ENCODE measurements at places on chromosomes 4 and X.

DNA sequence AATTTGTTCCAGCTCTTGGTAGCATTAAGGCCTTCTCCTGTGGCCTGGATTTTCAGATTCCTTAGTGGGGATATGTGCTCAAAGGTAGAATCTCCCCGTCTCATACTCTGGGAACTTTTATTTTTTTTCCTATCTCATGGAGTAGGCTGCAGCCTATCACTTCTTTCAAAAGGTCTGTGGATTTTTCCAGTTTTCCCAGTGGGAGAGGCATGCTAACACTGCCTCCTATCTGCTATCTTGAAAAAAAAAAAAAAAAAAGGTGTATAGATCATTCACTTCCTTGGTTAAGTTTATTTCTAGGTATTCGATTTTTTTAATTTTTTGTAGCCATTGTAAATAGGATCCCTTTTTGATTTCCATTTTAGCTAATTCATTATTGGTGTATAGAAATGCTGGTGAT, 67.1 kb downstream of the IL15 start:
- no peak for DNase-seq

DNA sequence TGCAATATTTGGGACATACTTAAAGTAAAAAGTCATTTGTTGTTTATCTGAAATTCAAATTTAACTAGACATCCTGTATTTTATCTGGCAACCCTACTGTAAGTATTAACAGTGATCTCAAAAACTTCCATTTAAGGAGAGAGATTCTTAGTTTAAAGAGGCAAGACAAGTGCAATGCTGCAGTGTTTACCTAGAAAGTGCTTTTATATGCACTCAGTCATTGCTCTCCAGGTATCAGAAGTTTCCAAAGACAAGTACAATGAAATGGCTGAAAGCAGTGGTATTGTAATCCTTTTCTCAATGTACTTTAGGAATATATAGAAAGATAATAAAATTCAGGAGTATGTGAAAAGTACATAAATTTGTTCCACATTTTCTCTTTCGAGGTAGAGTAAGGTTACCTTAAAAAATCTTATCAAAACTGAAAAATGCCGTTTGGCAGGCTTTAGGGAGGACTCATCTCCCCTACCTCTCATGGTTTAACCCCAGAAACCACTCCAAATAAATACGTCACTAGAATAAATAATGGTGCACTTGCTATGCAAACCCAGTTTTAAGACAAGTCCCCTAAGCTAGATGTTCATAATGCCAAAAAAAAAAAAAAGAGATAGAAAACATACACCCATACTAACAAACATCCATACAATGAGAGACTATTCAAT, 45.7 kb downstream of the ELF2 start:
- DNase-seq, result no peak

DNA sequence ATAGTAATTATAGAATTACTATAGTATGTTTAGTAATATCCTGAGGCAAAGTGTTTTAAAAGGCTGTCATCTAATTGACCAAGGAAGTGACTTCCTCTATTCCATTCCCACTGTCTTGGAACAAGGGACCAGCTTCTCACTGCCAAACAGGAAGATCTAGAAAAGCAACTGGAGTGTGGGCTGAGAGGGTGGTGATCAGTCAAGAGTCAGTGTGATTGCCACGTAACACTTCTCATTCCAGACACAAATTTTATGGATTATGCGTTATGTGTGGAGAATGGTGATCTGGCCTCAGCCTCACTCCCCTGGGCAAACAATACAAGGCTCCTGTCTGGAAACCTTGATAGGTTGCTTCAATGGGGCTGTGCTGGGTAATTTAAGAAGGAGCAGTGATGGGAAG, 60.0 kb downstream of the RRAGB start:
- no peak for DNase-seq

DNA sequence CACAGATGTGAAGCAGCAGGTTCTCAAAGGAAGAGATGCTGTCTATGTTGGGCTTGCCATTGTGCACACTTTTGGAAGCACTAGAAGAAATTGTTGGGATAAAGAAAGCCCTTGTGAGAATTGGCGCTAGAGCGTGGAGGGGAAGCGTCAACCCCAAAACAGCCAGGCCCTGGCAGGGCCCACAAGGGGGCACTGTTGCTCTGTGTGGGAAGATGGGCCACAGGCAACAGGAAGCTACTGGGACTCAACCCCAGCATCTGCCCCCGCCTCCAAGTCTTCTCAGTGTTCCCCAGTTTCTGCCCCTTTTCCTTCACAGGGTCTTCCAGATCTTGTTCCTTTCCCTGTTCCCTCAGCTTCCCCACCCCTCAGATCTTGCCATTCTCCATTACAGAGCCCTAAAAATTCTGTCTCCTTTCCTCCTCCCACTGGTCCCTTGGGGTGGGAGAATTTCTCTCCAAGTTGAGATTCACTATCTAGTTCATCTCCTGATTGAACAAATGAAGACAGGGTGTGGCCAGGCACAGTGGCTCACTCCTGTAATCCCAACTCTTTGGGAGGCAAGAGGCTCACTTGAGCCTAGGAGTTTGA, 85.5 kb downstream of the STARD8 start:
- DNase-seq, result peak; percentile 36

- DNase-seq, result peak; percentile 57
These were observed 8.6 kb upstream of the JADE3 start for GRCh38 chrX:46903458-46904242.

DNA sequence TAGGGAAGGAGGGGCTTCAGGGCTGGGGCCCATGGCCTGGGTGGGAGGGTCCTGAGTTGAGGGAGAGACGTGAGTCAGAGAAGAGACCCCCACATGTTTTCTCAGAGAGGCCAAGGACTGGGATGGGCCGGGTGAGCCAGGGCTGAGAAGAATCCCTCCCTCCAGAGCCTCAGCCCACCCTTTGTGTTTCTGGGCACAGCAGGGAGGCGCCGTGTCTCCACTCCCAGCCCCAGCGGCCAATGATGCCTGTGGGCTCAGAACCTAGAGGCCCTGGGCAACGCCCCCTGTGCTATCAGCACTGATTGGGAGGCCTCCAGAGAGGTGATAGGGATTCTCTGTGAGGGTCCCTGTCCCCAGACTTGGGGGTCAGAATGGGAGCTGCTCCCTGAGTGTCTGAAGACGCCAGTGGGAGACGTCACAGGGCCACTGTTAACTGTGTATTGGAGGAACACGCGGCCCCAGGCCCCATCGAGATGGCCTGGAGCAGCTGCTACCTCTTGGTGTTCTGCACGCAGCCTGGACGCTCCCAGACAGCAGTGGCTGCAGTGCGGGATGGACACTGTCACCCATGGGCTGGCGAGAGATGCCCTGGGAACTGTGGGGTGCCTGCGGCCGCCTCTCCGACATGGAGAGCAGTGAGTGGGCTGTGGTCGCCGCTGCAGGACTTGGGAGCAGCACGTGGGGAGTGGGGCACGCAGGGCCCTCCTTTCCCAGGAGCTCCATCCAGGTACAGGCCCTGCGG, 8.5 kb downstream of the FGFRL1 start:
- DNase-seq, result no peak

GRCh38 chrX:56029691-56030090, 202.5 kb upstream of the KLF8 start:
- no peak for DNase-seq

GRCh38 chr4:55546506-55546755, 278 bp downstream of the CLOCK start:
- no peak for DNase-seq
